Hepatocyte (in vitro differentiated cells): ENCODE measurements at places on chromosomes 12 and 14. TPM values are rescaled to one million over a fixed set of nuclear protein-coding genes. Genes with fewer than 3 reads are reported as not detected.

- no peak overlapping the region for H3K27ac ChIP-seq
- no peak for DNase-seq
- no peak overlapping the region for H3K4me3 ChIP-seq
- no peaks in the 10 kb centered on the region for H3K36me3 ChIP-seq
- no peaks in the 10 kb centered on the region for H3K27me3 ChIP-seq
Measured at GRCh38 chr14:50389668-50390441, 6.8 kb downstream of the CDKL1 start.

DNA sequence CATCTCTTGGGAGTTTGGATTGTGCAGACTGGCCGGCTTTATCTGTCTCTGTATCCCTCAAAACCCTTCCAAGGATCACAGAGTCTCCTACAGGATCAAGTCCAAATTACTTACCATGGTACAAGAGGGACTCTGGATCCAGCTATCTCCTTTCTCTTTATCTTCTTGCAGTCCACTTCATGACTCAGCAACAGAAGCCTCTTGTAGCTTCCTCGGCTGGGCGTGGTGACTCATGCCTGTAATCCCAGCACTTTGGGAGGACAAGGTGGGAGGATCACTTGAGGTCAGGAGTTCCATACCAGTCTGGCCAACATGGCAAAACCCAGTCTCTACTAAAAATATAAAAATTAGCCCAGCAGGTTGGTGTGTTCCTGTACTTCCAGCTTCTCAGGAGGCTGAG is 189.7 kb downstream of the BCAT1 start:
- no peaks in the 10 kb centered on the region for H3K27me3 ChIP-seq
- H3K36me3 ChIP-seq = no peaks in the 10 kb centered on the region
- H3K4me1 ChIP-seq = peaks cover 26% of the 10 kb centered on the region
- peak; percentile 54 for DNase-seq

- H3K27me3 ChIP-seq = no peaks in the 10 kb centered on the region
- DNase-seq = no peak
- no peak overlapping the region for H3K4me3 ChIP-seq
- H3K27ac ChIP-seq = peak overlapping the region; percentile 70
Measured at GRCh38 chr12:60265741-60266140, 669.9 kb downstream of the SLC16A7 start.

DNA sequence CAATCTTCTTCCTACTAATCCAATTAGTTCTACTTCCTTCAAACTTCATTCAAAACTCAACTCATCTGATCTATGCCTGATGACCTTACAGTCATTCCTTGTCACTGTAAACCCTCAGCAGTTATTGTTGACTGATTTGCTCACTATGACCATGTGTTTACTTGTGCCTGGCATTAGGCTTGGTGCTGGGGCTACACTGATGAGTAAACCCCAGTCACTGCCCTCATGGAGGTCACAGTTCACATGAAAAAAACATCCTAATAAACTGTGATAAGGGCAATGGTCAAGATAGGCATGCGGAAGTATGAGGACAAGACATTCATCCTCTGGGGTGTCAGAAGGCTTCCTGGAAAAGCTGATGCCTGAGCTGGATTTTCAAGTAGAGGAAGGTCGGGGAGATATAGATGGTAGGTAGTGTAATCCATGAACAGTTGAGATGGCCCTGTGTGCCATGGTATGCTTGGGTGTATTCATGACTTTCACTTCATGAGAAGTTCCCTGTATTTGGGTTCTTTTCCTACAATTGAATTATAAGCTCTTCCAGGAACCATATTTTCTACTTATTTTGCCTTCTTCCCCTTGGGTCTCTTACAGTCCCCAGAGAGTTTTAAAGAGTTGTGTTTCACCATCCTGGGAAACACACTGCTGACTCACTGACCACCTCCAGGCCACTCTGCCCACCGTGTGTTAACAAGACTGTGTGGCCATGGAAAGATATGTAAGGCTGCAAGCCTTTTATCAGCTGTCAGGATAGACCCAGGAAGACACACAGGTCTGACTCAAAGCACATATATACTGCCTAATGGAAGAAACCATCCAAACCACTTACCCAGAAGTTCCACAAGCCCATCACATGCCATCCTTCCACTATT is 38.7 kb upstream of the DUSP6 start:
- H3K27me3 ChIP-seq = no peaks in the 10 kb centered on the region
- H3K27ac ChIP-seq = peak overlapping the region; percentile 84
- peaks cover 20% of the 10 kb centered on the region for H3K4me1 ChIP-seq
- peak; percentile 40 for DNase-seq

DNA sequence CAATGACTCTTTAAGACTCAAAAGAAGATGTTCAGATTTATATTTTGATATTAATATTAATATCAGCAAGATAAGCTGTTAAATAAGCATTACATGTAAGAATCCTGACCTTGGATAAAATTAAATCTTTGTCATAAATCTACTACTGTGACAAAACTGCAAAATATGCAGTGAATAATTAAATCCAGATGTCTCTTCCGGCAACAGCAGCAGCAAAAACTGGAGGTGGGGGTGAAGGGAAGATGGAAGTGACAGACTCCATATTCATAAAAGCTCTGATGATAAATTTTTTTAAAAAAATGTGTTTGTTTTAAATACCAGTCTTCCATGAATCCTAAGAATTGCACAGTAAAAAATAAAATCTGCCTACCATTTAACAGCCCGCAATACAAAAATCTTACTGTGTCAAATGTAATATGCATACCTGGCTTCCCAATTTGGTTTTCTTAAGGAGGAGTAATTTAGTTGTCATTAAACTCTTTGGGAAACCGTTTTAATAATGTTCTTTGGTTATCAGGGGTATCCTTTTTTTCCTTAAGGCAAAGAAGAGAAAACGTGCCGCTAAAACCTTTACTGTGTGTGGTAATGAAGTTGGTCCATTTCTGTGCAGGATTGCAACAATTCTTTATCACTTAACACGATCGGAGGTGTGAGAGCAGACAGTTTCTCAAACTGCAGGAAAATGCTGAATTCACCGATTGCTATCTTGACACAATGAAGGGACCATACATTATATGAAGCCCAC is 478.2 kb downstream of the DIO2 start:
- H3K27me3 ChIP-seq = no peaks in the 10 kb centered on the region
- H3K4me1 ChIP-seq = no peaks in the 10 kb centered on the region
- no peaks in the 10 kb centered on the region for H3K36me3 ChIP-seq
- DNase-seq = no peak
- no peak overlapping the region for H3K4me3 ChIP-seq

- no peaks in the 10 kb centered on the region for H3K27me3 ChIP-seq
- no peak for DNase-seq
- no peaks in the 10 kb centered on the region for H3K36me3 ChIP-seq
- H3K4me3 ChIP-seq = no peak overlapping the region
Measured at GRCh38 chr12:5176036-5176435, 132.4 kb downstream of the KCNA5 start.

- peak overlapping the region; percentile 91 for H3K27ac ChIP-seq
- H3K36me3 ChIP-seq = no peaks in the 10 kb centered on the region
- DNase-seq = no peak
- peaks cover 11% of the 10 kb centered on the region for H3K4me1 ChIP-seq
Measured at GRCh38 chr12:107094183-107094448, 767 bp upstream of the CRY1 start.

- no peak overlapping the region for H3K27ac ChIP-seq
- H3K4me1 ChIP-seq = no peaks in the 10 kb centered on the region
- no peak for DNase-seq
- H3K27me3 ChIP-seq = no peaks in the 10 kb centered on the region
- H3K4me3 ChIP-seq = no peak overlapping the region
Measured at GRCh38 chr12:65609359-65609771, 214.9 kb upstream of the HMGA2 start.

- no peak for DNase-seq
- H3K4me1 ChIP-seq = no peaks in the 10 kb centered on the region
- no peak overlapping the region for H3K27ac ChIP-seq
- no peaks in the 10 kb centered on the region for H3K27me3 ChIP-seq
- H3K36me3 ChIP-seq = no peaks in the 10 kb centered on the region
- no peak overlapping the region for H3K4me3 ChIP-seq
Measured at GRCh38 chr12:22340143-22340542, 5.6 kb upstream of the ST8SIA1 start.

DNA sequence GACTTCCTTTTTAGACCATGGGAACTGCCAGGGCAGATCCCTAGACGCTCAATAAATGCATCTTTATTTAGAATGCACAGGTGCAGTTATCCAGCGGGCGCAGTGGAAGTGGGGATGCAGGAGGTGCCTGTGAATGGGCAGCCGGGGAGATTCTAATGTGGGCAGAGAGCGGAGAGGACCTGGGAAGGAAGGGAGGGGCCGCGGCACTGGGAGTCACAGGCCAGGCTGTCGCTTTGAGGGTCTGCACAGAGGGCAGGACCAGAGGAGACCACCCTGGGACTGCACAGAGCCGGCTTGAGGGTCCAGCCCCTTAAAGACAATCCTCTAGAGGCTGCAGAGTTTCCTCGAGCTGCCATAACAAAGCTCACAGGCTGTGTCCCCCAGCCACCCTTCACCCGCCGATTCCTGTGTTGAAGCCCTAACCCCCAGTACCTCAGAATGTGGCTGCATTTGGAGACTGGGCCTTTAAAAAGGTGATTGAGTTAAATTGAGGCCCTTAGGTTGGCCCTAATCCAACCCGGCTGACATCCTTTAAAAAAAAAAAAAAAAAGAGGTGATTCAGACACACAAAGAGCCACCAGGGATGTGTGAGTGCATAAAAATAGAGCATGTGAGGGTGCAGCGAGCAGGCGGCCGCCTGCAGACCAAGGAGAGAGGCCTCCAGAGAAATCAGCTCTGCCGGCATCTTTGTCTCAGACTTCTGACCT is 44.4 kb upstream of the PPP2R5C start:
- no peaks in the 10 kb centered on the region for H3K4me1 ChIP-seq
- no peak overlapping the region for H3K4me3 ChIP-seq
- H3K27ac ChIP-seq = no peak overlapping the region
- no peaks in the 10 kb centered on the region for H3K36me3 ChIP-seq
- H3K27me3 ChIP-seq = no peaks in the 10 kb centered on the region

DNA sequence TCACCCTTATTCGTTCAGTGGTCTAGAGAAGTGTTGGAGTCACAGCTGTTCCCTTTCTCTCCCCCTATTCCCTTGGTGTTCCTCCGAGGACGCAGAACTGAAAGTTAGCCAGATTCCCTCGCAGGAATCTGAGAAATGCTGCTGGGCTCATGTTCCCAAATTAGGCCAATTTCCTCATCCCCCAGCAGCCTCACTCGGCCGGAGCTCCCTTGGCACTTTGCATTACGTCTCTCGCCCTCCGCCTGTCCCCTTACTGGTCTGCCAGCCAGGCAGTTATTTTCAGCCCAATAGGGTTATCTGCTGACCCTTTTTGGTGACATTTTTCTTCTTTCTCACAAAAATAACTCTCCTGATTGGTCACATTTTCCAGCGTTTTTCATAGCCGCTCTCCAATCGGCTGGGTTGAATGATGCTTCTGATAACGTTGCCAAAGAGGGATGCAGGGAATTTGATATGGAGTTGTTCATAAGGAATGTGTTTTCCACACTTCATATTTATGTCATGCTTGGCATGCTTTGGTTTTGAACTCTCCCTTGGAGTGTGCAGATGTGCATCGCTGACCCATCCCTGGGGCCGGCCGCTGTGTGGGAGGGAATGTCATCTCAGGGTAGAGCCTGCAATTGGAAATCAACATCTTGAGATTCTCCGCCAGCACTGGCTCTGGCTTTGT is 9.9 kb downstream of the IFT43 start:
- no peak overlapping the region for H3K4me3 ChIP-seq
- H3K4me1 ChIP-seq = no peaks in the 10 kb centered on the region
- H3K27me3 ChIP-seq = no peaks in the 10 kb centered on the region
- no peak for DNase-seq
- H3K36me3 ChIP-seq = no peaks in the 10 kb centered on the region
- no peak overlapping the region for H3K27ac ChIP-seq

GRCh38 chr12:101969-102878 is 35.7 kb downstream of the IQSEC3 start:
- H3K27me3 ChIP-seq = peaks cover 3% of the 10 kb centered on the region
- H3K36me3 ChIP-seq = no peaks in the 10 kb centered on the region
- no peak overlapping the region for H3K27ac ChIP-seq
- H3K4me3 ChIP-seq = no peak overlapping the region
- no peak for DNase-seq

DNA sequence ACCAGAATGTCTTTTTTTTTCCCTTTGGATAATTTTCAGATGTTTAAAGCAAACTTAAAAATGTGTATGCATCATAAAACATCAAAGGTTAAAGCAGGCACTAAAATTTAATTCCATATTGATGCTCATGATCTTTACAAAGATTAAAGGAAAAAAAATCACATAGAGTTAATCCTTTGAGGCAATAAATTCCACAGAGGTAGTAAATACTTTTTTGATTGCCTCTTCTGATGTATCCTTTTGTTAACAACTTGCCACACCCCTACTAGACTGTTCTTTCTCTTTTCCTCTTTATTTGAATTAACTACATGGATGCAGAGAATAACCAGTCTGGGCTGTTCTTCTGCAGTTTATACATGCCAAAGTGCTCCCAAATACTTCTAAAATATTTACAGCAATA is 45.2 kb upstream of the KCNJ8 start:
- no peak overlapping the region for H3K4me3 ChIP-seq
- no peaks in the 10 kb centered on the region for H3K27me3 ChIP-seq
- H3K4me1 ChIP-seq = peaks cover 20% of the 10 kb centered on the region
- peak; percentile 29 for DNase-seq

Gene SNAPC1
- total RNA-seq = 7.7 and 10.5 TPM in 2 replicates

Gene TNS2
- 15.9 and 16.9 TPM in 2 replicates for total RNA-seq

Gene RGS6
- 0.87 and 1.7 TPM in 2 replicates for total RNA-seq

Gene GLT8D2
- 24.8 and 30.8 TPM in 2 replicates for total RNA-seq

Gene PLA2G1B
- 8.5 and 24.9 TPM in 2 replicates for total RNA-seq
